ENCODE measurements at places on chromosomes 6 and 20.

DNA sequence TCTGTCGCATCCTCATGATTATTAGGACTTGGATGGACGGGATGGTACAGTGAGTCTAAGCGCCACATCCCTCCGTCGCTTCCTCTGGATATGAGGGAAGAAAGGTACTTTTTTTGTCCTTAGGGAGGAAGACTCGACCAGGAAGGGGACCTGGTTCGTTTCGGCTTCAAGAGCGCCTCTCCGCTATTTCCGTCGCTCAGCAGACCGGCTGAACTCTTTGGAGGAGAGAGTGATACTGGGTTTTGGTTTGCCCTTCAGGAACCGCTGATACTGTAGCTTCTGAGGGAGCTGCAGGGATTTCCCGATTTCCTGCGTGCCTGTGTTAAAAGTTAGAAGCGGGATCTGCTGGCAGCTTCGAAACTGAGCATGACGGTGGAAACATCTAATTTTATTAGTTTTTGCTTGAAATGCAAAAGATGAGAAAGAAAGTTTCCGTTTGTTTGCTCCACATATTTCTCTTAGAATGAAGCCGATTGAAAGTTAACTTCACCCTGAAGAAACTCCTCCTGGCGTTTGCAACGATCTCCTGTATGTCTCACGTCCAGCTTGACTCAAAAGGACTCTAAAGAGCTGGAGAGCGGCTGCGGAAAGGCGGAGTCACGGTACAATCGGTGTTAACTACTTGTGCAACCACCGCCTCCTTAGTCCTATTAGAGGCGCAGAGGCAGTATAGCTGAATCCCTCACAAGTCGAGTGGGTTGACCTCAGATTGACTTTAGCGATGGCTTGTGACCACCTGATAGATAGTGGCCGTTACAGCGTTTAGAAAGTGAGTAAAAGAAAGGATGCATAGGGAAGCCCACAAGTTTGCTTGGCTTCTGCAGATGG lies 129.4 kb downstream of the TRIM27 start:
- no peak for DNase-seq

DNA sequence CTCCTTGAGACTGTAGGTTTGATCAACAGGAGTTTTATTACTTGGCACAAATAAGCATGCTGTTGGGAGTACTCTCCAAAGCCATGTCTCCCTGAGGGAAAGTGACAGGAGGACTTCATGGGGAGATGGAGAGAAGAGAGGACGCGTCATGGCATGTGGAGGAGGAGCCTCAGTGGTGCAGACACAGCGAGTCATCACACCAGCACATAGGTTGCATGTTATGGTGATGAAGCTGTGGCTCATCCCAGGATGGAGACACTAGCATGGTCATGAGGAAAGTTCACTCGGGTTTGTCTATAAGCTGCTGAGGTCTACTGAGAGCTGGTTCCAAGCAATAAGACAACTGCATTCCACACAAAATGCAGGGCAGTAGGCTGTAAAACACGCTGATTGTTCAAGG lies 13.2 kb upstream of the SSTR4 start:
- DNase-seq = no peak

GRCh38 chr6:162123797-162124196 lies 603.8 kb downstream of the PRKN start:
- DNase-seq = no peak

GRCh38 chr6:168884646-168885086 lies 369.0 kb downstream of the THBS2 start:
- peak; percentile 29 for DNase-seq

- DNase-seq = no peak
Measured at GRCh38 chr6:160427312-160428068, 79.3 kb downstream of the SLC22A3 start.

GRCh38 chr6:45054610-45055009 lies 273.5 kb upstream of the RUNX2 start:
- DNase-seq = no peak

DNA sequence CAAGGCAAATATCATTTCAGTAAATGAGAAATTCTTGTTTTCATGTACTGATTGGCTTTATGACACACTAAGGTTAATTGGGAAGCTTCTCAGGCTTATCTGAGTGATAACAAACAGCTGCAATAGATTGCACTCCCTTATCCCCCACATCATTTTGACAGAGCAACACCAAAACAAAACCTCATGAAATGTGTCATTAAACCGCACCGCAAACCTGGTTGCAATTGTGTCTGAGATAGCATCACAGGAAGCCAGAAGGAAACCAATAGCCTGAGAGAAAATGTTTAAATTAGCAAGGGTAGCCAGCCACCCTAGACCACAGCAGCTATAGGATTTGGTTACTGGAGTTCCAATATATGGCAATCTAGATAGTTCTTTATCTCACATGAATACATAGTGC lies 31.6 kb upstream of the LAMA4 start:
- DNase-seq = peak; percentile 2

GRCh38 chr6:158711264-158711663 lies 61.4 kb downstream of the SYTL3 start:
- DNase-seq = no peak

DNA sequence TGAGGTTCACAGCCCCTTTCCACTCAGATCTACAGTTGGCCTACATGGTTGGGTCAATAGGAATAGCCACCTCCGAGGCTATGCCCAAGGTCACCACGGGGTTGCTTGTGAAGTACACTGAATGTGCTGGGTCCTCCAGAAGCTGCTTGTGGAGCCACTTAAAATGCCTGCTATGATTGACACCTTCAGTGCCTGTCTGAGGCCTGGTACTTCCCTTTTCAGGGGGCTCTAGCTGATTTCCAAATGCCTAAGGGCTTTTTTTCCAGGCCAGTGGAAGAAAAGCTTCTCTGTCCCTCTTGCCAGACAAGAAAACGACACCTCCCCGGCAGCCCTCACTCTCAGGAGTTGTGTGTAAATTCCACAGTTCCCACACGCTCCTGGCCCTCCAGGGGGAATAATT lies 6.3 kb upstream of the NXT1 start:
- no peak for DNase-seq

DNA sequence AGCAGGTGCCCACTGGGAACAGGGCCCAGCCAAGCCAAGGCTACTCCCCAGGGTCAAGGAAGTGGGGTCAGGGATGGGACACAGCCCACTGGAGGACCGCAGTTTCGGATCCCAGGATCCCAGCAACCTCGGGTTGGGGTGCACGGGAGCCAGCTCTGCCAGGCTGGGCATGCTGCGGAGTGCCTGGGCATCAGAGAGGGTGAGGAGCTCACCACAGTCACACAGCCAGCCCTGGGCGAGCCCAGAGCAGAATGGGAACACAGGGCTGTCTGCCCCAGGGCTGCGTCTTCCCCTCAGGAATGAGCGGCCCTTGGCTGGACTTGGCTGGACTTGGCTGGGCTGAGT lies 74.3 kb upstream of the SLCO4A1 start:
- no peak for DNase-seq

GRCh38 chr6:54493138-54493537 lies 184.9 kb downstream of the TINAG start:
- no peak for DNase-seq

- no peak for DNase-seq
Measured at GRCh38 chr6:37309046-37309445, 44.7 kb upstream of the RNF8 start.

GRCh38 chr6:118715376-118715775 lies 64.0 kb upstream of the CEP85L start:
- DNase-seq = no peak

DNA sequence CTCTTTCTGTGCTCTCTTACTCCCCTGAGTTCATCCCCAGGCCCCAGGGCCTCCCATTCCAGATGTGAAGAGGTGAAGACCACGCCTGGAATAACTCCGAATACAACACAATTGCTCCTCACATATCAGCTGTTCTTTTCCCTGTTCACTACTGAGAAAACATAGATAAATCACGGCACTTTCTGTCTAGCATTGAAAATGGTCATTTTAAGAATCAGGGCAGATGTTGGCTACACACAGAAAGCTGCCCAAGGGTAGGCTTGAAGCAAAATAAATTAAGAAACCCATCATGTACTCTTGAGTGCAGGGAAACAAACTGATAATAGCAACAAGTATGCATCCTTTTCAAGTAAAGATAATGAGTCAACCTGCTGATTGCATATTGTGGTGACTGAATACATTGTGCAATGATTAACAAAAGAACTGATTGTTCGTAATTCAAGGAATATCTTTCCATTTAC lies 382.5 kb downstream of the PRKN start:
- DNase-seq = no peak

DNA sequence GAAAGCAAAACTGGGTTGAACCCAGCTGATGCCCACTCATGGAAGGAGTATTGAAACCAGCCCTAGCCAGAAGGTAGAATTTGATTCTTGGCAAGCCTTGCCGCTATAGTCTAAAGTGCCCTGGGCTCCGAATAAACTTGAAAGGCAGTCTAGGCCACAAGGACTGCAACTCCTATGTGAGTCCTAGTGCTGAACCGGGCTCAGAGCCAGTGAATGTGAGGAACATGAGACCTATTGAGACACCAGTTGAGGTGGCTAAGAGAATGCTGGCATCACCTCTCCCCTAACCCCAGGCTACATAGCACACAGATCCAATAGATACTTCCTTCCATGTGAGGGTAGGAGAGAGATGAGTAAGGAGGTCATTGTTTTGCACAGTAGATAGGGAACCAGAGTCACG lies 3.5 kb upstream of the DEFB110 start:
- no peak for DNase-seq

DNA sequence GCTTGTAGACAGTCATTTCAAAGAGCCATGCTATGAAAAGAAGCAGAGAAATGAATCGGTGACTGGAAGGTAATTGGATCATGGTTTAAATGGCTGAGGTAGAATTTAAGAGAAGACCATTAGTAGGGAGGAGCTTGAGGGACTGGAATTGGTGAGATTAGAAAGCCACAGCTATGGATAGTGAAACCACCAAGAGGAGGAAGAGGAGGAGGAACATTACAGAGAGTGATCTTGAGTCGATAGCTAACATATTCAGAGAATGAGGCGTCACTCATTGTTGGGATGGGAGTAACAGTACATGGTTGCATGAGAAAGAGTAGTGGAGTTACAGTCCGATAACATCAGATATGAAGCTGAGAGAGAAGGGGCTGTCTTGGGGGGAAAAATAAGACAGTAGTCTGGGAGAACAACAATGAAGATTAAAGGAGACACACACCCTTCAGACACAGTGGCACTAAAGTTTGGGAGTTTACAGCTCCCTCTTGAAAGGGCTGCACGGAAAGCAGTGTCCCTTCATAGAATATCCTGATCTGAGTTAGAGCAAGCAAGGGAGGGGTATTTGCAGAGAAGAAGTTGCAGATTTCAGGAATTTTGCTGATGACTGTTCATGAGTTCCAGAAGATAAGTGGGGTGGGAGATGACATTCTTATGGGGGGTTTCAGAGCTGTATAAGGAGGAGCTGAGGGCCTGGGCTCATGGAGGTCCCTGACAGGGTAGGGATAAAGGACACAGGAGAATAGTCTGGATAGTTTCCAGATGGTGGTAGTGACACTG lies 15.1 kb upstream of the LAMP5 start:
- no peak for DNase-seq

DNA sequence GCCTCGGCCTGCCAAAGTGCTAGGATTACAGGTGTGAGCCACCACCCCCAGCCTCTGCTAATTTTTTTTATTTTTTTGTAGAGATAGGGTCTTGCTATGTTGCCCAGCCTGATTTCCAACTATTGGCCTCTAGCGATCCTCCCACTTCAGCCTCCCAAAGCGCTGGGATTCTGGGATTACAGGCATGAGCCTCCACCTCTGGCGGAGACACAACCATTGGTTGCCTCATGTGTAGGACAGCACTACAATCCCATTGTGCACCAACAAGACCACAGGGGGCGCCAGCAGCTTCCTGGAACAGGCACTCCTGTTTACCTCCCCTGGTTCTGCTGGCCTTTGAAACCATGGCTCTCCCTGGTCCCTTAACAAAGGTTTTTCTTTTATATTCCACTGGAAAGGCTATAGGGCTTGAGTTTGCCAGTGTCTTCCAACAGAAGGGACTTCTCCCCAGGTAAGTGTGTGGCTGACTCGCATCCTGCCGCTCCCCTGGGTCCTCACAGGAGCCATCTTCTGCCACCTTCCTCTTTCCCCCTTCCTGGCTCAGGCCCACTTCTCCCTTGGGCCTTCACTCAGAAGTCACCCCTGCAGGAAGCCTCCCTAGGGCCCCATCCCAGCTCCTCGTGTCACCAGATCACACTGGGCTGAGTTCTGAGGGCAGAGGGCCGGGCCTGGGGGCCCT lies 39.2 kb upstream of the TLDC2 start:
- DNase-seq = peak; percentile 60

DNA sequence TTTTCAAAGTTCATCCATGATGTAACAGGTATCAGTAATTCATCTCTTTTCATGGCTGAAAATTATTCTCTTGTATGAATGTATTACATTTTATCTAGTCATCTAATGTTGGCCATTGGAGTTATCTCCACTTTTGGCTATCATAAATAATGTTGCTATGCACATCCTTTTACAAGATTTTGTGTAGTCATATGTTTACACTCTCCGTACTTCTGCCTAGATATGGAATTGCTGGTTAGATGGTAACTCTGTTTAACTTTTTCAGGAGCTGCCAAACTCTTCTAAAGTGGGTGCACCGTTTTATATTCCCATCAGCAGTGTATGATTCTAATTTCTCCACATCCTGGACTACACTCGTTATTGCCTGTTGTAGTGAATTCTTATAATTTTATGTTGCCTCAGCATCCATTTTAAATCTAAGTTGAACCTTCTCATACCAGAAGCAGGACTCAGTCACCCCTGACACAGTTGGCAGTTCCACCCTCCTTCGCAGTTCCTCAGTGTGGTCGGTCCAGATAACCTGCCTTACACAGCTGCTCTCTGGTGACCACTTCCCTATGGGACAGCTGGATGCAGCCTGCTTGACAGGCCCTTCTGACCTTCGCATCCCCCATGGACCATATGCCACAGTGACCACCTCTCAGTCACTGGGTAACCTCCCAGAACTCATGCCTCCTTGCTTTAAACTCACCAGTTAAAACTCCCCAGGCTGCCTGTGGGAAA lies 33.9 kb downstream of the KIZ start:
- no peak for DNase-seq

- DNase-seq = no peak
Measured at GRCh38 chr20:51402201-51402600, 140.3 kb downstream of the NFATC2 start.

DNA sequence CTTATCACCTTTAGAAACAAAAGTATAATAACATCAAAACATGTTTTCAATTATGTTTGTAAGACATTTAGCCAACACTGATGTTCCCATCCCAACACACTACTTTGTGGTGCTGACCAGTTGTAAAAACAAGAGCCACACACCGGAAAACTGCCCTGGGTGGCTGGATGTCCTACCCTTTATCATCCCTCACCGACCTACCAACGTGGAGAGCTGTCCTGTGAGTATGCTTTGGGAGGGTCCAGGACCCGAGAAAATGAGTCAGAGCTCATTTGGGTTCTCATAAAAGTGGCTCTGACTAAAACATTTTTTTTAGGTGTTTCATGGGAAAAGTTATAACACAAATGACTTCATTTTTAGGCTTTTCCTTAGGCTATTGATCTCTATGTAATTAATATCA lies 29.3 kb upstream of the CTAGE9 start:
- no peak for DNase-seq

GRCh38 chr6:31814677-31815024 lies 432 bp downstream of the HSPA1L start:
- DNase-seq = peak; percentile 66

- no peak for DNase-seq
Measured at GRCh38 chr20:5100684-5101347, 18.9 kb downstream of the PCNA start.
